AG08395 (cell line): ENCODE measurements at places on chromosomes 16 and 17.

DNA sequence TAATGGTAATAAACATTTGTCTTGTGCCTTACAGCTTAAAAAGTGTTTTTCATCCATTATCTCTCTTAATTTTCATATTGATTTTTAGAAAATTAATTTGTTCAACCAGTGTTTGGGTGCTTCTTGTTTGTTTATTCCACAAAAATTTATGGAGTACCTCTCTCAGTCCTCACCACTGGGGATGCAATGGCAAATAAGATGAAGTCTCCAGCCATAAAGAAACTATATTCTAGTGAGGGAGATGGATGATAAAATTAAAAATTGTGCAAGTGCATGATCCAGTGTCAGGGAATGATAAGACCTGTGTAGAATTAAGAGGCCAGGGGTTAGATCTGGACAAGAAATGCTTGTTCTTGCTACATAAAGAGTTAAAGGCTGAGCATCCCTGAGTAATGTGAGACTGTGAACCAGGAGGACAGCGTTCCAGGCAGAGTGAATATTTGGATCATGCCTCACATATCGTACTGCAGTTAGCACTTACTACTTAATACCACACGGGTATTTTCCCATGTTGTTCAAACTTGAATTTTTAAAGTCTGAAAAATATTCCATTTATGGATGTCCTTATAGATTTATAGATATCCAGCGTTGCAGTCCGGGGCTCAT lies 535.7 kb upstream of the HSBP1 start:
- DNase-seq: peak; percentile 65

GRCh38 chr16:71339236-71340171 lies 19.0 kb upstream of the CALB2 start:
- no peak for DNase-seq

- DNase-seq: no peak
Observed at GRCh38 chr16:4404967-4405696, 11.3 kb downstream of the CORO7 start.

- no peak for DNase-seq
Observed at GRCh38 chr16:87535855-87536794, 43.3 kb upstream of the ZCCHC14 start.

GRCh38 chr16:79253100-79253631 lies 347.4 kb downstream of the MAF start:
- DNase-seq: no peak

- DNase-seq: peak; percentile 83
Observed at GRCh38 chr16:67170168-67170948, at the start of gene NOL3. Gene NOL3 (plus strand): TSS chr16:67170538.

DNA sequence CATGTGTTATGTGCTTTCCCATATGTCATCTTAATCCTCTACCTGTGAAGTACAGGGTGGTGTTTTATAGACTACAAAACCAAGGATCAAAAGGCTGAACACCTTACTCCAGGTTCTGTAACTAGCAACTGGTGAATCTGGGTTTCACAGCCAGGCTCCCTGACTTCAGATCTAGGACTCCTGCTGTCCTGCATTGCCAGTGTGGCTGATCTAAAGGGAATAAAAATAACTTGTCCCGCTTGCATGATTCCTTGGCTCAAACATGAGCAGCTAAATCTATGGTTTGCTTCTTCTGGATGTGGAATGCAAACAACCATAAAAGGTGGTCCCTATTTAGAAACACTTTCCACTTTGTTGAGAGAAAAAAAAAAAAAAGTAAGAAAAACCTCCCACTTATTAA lies 3.7 kb upstream of the VWA3A start:
- no peak for DNase-seq

DNA sequence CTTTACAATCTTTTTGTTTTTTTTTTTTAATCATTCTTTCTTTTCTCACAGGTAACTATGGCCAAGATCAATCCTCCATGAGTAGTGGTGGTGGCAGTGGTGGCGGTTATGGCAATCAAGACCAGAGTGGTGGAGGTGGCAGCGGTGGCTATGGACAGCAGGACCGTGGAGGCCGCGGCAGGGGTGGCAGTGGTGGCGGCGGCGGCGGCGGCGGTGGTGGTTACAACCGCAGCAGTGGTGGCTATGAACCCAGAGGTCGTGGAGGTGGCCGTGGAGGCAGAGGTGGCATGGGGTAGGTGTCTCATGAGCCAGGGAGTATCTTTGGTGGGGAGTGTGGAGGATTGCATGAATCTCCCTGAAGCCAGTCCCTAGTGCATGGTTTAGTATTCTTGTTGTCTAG lies 4.9 kb downstream of the FUS start:
- no peak for DNase-seq

DNA sequence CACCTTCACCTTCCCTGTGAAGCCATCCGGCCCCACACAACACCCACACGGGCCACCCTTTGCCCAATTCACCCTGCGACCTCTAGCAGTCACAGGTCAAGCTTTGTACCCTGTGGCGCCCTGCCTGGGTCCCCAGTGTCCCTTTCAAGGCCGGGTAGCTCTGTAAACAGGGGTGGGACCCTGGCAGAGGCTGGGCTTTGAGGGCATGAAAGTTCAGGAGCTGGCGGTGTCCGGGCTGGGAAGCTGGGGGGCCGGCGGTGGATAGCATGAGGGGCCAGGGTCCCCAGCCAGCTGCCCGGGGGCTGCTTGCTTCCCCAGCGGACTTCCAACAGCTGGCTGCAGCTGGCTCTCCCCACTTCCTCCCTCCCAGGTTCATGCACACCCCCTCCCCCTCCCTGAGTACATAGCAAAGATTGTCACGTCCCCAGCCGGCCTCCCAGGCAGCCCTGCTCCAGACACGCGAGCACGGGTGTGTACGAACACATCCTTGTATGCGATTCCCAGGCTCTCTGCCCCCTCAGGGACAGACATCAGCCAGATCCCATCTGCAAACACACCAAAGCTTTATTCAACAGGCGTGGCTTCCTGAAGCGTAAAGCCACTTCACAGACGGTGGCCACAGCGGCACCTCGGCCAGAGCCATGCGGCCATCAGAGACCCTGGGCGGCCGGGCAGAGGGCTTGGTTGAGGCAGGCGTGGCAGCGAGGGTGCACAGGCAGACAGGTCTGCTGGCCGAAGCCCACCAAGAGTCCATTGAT lies 8.2 kb downstream of the NTHL1 start:
- peak; percentile 89 for DNase-seq

GRCh38 chr16:83887080-83887479 lies 11.8 kb upstream of the MLYCD start:
- peak; percentile 37 for DNase-seq

- DNase-seq: no peak
Observed at GRCh38 chr17:48905987-48906515, 2.2 kb upstream of the UBE2Z start.

DNA sequence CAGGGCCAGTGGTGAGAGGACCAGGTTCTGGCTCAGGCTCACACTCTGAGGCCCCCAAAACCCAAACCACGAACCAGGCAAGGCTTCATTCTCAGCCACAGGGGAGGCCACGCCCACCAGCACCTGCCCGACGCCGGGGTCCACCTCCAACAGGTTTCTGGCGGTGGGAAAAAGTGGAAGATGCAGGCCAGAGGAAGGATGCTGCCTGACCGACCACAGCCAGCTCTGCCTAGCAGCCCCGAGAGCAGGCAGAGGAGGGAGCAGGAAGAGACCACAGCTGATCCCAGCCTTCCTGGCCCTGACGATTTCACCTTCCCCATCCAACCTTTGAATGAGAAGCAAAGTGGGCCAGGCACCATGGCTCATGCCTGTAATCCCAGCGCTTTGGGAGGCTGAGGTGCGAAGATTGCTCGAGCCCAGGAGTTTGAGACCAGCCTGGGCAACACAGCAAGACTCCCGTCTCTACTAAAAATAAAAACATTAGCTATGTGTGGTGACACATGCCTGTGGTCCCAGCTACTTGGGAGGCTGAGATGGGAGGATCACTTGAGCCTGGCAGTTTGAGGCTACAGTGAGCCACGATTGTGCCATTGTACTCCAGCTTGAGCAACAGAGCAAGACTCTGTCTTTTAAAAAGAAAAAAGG lies 30.7 kb upstream of the SLC38A10 start:
- no peak for DNase-seq

GRCh38 chr17:11908711-11909146 lies 88.5 kb downstream of the ZNF18 start:
- DNase-seq: no peak

GRCh38 chr17:1367351-1367745 lies 32.7 kb downstream of the YWHAE start:
- DNase-seq: no peak

DNA sequence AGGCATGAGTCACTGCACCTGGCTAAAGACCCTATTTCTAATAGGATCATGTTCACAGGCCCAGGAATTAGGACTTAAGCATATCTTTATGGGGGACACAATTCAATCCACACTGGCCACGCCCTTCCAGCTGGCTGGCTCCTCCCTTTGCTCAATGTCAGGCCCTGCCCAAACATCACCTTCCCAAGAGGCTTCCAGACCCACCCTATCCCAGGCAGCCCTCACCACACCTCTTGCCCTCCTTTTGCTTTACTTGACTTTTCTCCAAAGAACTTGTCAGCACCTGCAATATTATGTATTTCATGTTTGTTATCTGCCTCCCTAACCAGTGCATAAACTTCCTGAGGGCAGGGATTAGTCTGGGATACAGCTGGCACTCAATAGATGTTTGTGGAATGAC lies 109.6 kb upstream of the CDH5 start:
- DNase-seq: no peak

DNA sequence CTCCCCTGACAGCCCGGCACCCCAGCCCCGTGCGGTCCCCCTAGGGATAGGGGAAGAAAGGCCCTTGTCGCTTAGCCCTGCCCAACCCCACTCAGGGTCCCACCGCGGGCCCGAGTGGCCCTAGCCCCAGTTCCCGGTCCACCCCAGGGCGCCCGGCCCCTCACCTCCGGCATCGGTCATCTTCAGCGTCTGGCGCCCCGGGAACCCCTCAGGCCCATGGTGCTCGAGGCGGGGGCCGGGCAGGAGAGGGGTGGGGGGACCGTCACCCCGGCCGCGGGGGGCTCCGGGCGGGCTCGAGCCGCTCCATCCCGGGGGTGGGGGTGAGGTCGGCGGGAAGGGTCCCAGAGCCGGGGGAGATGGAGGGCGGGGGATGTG lies 620 bp downstream of the SAMD14 start:
- no peak for DNase-seq

DNA sequence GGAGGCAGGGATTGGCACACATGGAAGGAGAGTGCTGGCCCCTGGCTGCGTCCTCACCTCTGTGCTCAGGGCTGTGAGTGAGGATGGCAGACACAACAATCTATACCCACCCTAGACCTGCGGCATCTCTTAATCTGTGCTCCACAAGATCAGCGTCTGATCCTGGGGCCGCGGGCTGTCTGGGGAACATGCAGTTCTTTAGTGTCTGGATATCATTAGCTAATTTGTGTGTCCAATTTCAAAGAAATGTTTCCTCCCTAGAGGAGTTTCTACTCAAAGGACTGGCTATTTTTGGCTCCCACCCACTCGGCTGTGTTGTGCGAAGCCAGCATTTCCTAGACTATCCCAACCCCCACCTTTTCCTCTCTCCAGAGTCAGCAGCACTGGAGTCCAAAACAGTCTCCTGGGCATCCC lies 93.8 kb downstream of the GRIN2A start:
- no peak for DNase-seq

GRCh38 chr16:74078511-74079231 lies 217.9 kb upstream of the PSMD7 start:
- no peak for DNase-seq

- DNase-seq: no peak
Observed at GRCh38 chr17:66429680-66430079, 127.3 kb downstream of the PRKCA start.

GRCh38 chr17:54237911-54238515 lies 415.3 kb downstream of the KIF2B start:
- DNase-seq: no peak

GRCh38 chr17:36470499-36470898 lies 16.0 kb upstream of the ZNHIT3 start:
- no peak for DNase-seq

- no peak for DNase-seq
Observed at GRCh38 chr17:41680426-41681040, 8.2 kb upstream of the EIF1 start.

GRCh38 chr17:81685108-81685507 lies 1.3 kb downstream of the HGS start:
- DNase-seq: peak; percentile 69

DNA sequence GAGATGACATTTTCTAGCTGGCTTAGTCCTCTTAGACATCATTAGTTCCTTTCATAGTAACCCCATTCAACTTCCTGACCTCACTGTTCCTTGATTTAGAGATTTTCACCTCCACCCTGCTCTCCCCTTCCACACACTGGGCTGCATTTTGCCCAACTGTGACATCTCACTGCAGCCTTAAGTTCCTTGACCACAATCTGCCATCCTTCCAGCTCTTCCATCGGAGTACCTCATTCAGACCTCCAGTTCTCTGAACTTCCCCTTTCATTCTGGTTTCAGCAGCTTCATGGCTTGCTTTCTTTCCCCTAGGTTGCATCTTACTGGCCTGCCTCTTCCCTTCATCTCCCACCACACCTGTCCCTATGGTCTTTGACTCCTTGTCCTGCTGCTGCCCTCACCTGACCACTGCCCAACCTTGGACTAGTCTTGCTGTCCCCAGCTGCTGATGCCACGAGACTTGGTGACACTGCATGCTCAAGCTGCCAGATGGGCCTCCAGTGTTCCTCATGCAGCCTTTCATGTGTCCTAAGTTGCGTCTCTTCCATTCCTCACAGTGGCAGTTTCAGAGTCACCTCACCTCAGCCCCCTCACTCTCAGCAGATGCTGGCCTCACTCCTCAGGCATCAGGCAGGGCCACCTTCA lies 40.8 kb downstream of the NUP88 start:
- no peak for DNase-seq

DNA sequence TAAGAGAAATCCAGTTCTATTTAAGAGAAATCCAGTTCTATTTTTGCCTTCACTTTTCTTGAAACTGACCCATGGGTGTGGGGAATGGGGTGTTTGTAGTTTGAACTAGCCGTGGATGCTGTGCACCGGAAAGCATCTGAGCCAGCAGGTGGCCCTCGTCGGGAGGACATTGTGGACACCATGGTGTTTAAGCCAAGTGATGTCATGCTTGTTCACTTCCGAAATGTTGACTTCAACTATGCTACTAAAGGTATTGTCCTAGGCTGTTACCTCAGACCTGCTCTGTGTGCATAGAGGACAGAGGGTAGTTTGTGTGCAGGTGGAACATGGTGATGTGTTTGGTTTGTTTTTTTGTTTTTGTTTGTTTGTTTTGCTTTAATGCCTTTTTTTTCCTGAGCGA lies 3.3 kb downstream of the ATXN2L start:
- DNase-seq: no peak

GRCh38 chr17:50771991-50772785 lies 4.9 kb upstream of the ANKRD40CL start:
- DNase-seq: no peak

GRCh38 chr16:53771655-53772497 lies 67.9 kb downstream of the FTO start:
- no peak for DNase-seq

- no peak for DNase-seq
Observed at GRCh38 chr17:7515911-7516610, 31.9 kb downstream of the POLR2A start.

GRCh38 chr16:31133046-31133501 lies 2.5 kb downstream of the PRSS8 start:
- DNase-seq: no peak

GRCh38 chr16:31072540-31073141 lies 1.4 kb downstream of the ZNF668 start:
- peak; percentile 37 for DNase-seq
